Activated T-helper 1 cell treated with anti-CD3 and anti-CD28 coated beads, Interleukin-2, amount 50 U/mL, for 16 hours (primary cell): ENCODE measurements at places on chromosomes 3 and 15.

GRCh38 chr3:42666577-42666998, 13.1 kb downstream of the ZBTB47 start:
- no peak for DNase-seq

DNA sequence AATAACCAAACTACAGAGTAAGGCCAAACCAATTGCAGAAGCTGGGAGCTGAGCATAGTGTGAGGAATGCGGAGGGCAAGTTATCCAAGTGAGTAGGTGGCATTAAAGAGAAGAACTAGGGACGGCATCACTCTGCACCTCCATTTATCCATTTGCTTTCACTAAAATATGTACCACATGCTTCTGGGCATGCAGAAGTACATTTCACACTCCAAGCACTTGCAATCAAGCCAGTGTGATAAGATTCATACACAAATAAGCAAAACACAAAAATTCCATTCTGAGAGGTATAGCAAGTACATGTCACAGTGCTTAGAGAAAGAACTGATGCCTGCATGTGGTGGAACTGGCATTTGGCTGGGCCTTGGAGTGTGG, 81.1 kb downstream of the CCNL1 start:
- no peak for DNase-seq

DNA sequence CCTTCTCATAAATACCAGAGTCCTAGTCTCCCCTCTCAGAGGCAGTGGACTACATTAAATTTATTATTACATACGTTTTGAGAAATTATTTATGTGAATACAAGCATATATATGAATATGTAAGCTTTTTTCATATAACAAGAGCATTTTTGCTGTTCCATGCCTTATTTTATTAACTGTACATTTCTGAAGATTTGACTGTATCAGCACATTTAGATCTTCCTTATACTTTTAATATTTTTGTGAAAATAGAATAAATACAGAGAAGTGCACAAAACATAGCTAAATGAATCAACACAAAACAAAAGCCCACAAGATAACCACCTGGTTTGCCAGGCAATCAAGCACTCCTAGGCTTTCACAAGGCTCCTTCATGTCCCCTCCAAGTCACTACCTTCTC, 27.8 kb downstream of the HHLA2 start:
- DNase-seq: no peak

DNA sequence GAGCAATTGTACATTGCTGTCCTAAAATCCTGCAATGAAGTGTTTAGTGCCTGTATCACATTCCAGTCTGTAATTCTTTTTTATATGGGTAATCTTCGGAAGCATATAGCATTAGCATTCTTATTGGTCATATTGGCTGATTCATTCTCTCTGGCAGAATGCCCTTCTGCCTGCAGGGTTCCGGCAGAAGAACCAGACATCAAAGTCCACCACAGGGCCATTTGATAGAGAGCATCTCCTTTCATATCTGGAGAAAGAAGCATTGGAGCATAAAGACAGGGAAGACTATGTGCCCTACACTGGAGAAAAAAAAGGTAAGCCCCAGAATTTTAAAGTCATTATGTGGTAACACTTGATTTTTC, 39.6 kb downstream of the TMOD3 start:
- no peak for DNase-seq

GRCh38 chr3:57827757-57828156, 71.6 kb downstream of the SLMAP start:
- no peak for DNase-seq

GRCh38 chr3:10286596-10287295, 6.0 kb downstream of the GHRL start:
- no peak for DNase-seq
